Activated T-helper 1 cell treated with anti-CD3 and anti-CD28 coated beads, Interleukin-2, amount 50 U/mL, for 16 hours (primary cell): ENCODE measurements at places on chromosomes 2 and 18.

DNA sequence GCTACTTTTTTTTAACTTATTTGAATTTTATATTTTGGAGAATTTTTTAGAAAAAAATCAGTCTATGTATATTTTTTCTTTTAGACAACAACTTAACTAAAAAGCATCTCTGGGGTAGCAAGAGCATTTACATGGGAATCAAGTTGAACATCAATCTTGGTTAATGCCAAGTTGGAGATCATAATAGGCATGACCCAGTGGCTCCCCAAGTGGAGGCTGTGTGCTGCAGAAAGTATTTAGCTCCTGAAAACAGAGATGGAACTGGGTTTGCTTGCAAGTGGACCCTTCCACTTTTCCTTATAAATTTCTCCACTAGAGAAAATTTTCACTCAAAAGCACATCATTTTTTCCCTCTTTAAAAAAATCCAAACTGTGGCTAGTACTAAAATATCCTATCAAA, 23.9 kb upstream of the CAVIN2 start:
- no peak for DNase-seq

GRCh38 chr2:191165176-191165643, 14.4 kb upstream of the STAT4 start:
- DNase-seq = no peak

DNA sequence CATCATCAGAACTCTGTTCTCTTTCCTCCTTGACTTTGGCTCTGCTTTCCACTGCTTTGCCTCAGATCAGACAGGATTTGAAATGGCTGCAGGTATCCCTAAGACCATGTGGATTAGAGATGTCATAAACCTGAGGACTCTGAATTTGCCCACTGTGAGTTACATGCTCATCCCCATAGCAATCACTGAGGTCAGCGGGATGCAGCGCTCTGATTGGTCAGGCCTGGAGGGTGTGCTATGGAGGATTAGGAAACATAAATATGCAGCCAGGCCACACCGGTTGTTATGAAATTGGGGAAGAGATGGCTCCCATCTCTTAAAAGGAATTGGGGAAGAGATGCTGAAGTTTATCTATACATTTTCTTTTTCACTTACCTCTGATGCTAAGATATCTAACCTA, 73.7 kb upstream of the DNAJC10 start:
- DNase-seq = no peak

DNA sequence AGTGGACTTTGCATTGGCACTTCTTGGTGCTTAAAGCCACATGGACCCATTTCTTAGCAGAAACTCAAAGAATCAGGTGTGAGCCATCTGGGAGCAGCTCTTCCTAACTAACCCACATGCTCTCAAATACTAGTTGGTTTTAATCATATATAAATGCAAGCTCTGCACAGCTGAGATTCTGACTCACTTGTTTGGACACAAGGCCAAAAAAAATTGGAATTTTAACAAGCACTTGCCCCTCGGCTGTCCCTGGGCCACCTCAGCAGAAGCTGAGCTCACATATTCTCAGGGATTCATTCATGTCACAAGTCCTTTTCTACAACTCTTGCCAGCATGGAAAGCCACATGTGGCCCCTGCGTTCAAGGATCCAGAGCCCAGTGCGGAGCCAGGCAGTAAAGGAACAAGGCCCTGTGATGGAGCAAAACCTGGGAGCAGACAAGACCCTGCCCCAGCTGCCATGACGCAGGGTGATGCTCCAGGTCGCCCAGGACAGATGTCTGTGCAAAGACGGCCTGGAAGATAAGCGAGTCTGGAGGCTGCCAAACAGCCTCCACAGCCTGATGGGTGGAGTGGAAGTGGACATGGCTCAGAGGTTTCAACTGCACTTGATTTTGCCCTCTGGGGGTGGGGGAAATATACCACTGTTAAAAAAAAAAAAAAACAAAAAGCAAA, 266.5 kb downstream of the EIPR1 start:
- DNase-seq = no peak

DNA sequence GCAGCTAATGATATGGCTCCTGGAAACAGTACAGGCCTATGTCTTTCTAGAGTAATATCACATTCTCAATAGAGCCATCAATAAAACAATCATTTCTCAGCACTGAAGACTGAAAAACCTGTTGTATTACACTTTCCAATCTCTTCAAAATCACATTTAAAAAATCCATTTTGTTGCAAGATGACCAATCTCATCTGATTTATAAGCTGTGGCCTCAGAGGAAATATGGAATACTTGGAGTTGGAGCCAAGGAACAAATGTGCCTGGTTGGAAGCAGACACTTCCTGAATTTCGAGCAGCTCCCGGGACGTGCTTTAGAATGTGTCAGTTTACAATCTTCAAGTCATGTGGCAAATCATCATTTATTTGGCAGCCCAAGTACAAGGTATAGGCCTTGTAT, 114.5 kb downstream of the ADCYAP1 start:
- DNase-seq = no peak

GRCh38 chr2:237433920-237434676, 20.1 kb upstream of the COL6A3 start:
- no peak for DNase-seq

DNA sequence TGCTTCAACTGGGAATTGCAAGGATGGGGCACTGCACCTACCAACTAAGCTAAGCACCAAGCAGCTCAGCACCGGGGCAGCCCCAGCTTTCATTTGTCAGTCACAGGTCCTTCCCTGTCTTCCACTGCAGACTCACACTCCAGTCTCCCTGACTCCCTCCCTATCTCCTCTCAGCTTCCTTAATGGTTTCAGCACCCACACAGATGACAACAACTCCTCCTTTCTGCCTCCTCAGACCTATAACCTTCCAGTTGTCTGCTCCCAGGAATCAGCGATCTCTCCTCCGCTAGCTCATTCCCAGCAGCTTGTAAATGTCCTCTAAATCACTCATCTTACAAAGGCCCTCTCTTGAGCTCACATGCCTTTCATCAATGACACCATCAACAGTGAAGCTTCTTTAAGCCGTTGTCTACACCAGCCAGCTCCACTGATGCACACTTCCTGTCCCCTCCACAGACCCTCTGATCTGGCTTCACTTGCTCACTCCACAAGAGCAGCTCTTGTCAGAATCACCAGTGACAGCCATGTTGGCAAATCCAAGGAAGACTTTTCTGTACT, 32.1 kb downstream of the CLASP1 start:
- no peak for DNase-seq

- DNase-seq = no peak
These were observed 52.0 kb upstream of the CALCRL start for GRCh38 chr2:187499941-187500532.

GRCh38 chr18:55407774-55408535, 180.0 kb downstream of the TCF4 start:
- no peak for DNase-seq

DNA sequence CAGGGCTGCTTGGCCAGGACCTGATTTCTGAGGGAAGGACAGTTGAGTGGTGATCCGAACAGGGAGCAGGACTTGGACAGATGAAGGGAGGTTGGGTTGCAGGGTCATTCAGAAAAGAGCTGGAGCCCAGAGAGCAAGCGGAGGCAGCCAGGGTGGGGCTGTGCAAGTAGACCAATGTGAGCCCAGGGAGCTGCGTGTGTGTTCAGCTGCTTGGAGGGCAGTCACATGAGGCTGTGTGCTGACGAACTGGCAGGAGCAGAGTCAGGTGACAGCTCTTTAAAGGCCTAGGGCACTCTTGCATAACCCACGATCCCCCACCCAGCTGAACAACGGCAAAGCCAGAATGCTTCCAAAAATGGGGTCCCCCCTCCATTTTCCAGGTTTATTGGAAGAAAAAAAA, 4.6 kb upstream of the MLPH start:
- DNase-seq = no peak

DNA sequence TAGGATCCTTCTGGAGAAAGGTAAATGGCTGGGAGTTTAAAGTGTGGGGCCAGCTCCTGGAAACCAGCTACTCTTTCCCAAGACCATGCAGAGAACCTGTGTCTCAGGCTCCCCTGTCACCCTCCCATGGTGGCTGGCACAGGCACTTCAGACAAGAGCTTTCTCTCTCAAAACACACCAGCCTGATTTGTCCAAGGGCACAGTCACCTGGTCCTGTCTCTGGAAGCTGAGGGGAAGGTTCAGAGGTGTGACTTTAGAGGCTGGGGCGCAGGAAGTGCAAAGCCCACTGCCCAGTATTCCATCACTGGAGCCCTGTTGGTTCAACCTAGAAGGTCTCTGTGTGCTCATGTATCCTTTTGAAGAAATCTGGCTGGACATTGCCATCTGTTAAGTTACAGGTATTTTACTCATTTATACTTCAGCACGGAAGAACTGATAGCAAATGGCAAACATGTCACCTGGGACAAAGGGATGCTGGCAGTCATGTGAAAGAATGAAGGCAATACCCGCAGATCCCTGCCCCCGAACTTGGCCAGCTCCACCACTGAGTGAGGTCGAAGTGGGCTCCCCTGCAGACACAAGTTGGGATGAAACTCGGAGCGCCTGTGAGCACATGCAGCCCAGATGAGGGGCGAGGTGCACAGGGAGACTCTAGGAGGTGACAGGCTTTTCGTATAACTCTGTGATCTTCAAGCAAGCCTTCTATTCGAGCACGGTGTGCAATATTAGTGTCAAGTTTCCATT, 96.9 kb upstream of the MGAT4A start:
- no peak for DNase-seq

- DNase-seq = no peak
These were observed 38.4 kb upstream of the MYO1B start for GRCh38 chr2:191206613-191207471.

DNA sequence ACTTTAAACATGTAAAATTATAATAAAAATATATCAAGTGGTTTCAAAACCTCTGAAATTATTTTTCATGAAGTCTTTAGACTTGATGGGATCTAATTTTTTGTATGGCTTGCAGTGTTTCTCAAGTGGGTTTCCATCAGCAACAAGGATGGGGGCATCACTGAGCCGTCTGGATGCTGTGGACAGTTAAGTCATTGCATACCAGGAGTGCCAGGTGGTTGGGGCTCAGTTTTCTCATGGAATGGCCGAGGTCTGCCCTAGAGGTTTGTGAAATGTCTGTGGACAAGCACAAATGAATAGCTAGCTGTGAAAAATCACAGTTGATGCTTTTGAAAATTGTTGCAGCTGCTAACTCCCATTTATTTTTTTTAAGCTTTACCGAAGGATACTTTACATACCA, 1.7 kb downstream of the PRELID3A start:
- DNase-seq = no peak

DNA sequence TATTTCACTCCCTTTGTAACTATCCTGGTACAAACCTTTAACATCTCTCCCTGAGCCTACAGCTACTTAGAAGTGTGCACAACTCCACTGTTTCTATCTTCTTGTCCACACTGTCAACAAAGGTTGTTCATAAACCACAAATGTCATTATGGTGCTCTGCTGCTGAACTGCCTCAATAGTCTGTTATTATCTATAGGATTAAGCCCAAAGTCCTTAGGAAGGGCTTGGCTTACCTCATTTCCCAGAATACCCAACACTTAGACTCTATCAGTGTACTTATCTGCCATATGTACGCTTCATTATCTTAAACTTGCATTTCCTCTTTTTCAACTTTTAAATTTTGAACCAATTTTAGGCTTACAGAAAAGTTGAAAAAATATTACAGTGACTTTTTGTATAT, 94.2 kb downstream of the HNMT start:
- no peak for DNase-seq

DNA sequence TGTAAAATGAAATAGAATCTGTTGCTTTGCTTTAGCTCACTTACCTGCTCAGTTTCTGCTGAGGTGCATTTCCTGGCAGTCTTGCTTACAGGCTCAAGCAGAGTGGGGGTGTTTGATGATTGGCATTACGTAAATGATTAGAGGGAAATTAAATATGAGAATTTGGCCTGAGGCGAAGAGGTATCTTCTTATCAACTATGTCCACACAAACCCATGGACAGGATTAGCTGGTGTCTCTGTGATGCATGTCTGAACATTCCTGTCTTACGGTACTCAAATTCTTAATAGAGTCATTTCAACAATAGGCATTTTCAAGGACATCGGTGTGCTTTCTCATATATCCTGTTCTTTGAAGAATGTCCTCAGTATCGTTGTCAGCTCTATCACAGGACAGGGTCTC, 102.1 kb downstream of the PRPF40A start:
- no peak for DNase-seq

- DNase-seq = no peak
These were observed 62.8 kb upstream of the DTNA start for GRCh38 chr18:34647251-34647650.

- no peak for DNase-seq
These were observed 28.8 kb upstream of the INO80C start for GRCh38 chr18:35526495-35527059.

- DNase-seq = no peak
These were observed 127.5 kb upstream of the TTC39C start for GRCh38 chr18:23887035-23887434.

DNA sequence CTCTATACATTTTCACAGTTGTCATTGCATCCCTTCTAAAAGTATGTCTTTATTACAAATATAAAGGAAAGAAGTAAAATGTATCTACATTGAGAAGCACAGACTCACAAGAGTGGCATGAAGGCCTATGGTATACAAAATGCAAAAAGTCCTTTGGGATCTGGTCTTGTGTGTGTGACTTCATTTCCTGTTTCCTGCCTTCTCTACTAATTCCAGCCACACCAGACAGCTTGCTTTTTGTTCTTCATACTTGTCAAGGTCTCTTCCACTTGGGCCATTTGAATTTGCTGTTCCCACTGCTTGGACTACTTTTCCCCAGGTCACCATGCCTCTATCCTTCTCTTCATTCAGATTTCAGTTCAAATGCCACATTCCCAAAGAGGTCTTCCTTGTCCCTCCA, 6.7 kb upstream of the PNO1 start:
- DNase-seq = no peak

DNA sequence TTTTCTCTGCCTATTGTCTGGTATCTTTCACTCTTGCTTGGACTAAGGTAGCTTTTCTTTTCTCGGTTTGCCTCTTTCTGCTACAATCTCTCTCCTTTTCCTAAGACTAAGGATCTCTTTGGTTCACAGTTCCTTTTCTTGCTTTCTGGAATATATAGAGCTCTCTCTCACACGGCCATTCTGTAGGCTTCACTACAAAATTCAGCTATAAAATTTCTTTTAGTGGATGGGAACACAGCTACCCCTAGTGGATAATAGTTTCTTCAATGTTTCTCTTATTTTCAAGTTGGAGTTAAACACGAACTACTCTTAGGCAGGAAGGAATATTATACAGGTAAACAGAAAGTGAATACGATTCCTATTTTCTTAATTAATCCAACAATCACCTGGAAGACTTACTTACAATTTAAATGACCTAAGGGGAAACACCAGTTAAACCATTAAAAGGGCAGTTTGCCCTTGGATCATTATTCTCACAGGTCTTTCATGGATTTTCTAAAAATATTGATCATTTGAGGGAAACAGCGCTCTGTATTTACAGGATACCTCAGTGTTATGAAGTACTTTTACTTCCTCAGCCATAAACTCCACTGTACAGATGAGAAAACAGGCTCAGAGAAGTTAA, 140.5 kb downstream of the LRP2 start:
- DNase-seq = no peak
